ENCODE measurements at places on chromosomes 5 and 9.

GRCh38 chr9:110124439-110124838, 83.5 kb downstream of the C9orf152 start:
- no peak for DNase-seq

DNA sequence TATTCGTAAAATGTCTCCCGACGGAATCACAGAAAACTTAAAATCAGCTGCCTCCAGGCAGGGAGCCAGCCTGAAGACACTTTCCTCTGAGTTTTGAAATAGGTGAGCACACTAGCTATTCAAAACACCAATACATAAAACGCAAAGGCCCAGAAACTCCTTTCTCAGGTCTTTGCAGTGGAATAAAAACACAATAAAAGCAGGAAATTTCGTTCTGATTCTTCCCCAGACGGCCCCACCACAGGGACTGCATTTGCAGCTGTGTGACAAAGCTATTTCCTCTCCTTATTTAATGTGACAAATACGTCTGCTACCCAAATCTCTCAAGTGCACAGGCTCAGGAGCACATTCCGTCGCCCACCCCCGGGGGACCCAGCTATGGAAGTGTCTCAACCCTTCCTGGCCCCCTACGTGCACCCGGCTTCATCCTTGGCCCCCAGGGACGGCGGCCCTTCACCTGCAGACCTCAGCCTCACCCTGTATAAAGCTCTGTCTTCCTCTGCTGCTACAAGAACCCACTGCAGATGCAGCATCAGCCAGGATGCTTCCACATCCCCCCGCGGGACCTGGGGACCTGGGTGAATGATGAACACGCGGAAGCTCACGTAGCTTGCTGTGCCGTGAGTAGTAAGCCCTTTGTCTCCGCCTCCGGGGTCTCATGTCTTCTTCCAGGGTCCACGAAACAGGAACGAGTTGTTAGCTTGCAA, 24.9 kb downstream of the AHRR start:
- no peak for DNase-seq

- DNase-seq, result no peak
Observed at GRCh38 chr5:35785601-35786085, 71.0 kb upstream of the IL7R start.

DNA sequence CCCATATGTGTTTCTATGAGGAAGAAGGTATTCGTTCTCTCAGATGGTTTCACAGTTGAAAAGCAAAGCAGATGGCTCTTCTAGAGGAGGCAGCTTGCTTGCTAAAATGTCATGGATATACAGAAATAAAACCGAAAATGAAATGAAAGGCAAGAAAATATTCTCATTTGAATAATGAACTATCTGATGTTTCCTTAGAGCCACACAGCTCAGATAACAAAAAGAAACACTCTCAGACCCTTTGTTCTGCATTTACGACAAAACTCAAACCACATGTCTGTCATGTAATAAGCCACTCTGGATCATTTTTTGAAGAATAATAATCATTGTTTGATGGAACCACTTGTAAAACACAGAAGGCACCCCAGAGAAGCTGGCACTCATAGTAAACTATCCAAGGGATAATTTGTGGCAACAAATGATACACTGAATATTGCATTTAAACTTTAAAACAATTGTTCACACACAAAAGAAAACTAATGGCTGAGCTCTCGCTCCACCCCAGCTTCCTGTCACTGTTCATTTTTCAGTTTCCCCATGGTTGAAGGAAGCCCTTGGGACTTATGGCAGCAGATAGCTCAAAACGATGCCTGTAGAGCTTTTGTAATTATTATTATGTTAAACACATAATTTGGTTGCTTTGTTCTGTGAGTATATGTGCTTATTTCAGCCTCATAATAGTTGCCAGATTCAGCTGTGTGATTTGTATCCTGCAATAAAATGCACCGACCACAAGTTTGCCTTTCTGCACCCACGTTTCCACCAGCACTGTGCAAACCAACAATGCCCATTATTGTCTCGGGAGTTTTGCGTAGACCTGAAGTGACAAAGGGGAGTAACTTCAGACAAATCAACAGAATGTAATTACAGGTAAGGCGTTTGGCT, 256.0 kb downstream of the TMEM167A start:
- no peak for DNase-seq

GRCh38 chr5:167880420-167880819, 411.0 kb upstream of the WWC1 start:
- DNase-seq, result no peak

DNA sequence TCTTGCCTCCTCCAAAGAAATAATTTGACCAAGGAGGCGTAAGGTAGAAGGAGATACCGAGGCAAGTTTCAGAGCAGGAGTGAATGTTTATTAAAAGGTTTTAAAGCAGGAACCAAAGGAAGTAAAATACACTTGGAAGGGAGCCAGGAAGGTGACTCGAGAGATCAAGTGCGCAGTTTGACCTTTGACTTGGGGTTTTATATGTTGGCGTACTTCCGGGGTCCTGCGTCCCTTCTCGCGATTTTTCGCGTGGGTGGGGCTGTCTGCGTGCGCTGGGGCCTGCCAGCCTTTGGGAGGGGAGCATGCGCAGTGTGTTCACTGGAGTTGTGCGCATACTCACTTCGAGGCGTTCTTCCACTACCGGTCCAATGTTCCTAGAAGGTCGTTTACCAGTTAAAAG, 166.0 kb upstream of the IRX2 start:
- no peak for DNase-seq

GRCh38 chr9:96874947-96875460, 20.7 kb upstream of the ZNF782 start:
- DNase-seq, result no peak

GRCh38 chr5:74665816-74666215, 19.2 kb upstream of the HEXB start:
- DNase-seq, result no peak

GRCh38 chr5:53422539-53422938, 57.9 kb upstream of the FST start:
- DNase-seq, result no peak

DNA sequence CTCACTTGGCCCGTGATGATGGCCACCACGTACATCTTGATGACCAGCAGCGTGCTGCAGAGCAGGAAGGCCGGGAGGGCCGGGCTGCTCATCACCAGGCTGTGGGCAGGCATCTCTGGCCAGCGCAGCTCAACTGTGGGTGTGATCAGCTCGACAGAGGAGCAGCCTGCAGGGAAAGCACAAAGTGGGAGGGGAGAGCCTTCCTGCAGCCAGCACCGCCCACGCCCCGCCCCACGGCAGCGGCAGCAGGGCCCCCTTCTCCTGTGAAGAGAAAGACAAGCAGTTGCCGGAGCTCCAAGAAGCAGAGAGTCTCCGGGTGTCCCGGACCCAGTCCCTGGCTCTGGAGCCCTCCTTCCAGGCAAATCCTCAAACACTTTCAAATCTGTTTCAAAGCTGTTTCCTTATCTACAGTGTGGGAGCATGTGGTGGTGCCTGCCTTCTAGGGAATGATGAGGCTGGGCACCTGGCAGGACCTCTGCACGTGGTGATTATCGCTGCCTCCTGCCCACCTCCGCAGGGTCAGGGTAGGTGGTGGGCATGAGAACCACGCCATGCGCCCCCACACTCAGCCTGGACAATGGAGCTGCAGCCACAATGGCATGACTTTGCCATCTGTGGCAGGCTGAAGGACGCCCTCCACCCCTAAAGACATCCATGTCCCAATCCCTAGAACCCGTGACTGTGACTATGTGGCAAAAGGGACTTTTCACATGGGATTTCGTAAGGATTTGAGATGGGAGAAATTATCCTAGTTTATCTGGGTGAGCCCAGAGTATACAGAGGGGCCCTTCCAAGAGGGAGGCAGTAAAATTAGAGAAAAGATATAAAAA, at the start of gene PTGES:
Gene PTGES, minus strand, starts transcription at position 143 of the 830 bp plus-strand sequence. Its CDS starts 30 bp downstream, at position 113.
- peak; percentile 85 for DNase-seq

DNA sequence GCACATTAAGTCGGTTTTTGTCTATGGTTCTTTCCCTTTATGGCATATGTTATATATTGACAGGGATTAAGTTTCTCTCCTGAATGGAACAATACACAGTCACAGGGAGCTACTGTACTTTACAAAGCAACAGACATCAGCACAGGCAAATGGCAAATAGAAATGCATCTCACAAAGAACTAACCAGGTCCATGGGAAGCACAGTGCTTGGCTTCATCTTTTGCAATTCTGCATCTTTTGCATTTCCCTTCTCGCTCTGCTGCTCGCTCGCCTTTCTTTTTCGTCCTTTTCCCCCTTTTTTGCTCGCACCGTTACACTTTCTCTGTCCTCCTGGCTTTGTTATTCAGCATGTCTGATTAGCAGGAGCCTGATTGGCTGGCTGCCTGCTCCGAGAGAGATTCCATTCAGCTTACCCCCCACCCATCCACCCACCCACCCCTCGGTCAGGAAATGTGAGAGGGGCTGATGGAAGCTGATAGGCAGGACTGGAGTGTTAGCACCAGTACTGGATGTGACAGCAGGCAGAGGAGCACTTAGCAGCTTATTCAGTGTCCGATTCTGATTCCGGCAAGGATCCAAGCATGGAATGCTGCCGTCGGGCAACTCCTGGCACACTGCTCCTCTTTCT, at the start of gene ADAMTSL1:
Gene ADAMTSL1, plus strand, starts transcription at position 502 of the 628 bp plus-strand sequence. Its CDS starts 80 bp downstream, at position 582.
- DNase-seq, result peak; percentile 43

GRCh38 chr9:89357331-89358197, 39.3 kb downstream of the SECISBP2 start:
- DNase-seq, result no peak

GRCh38 chr9:124348363-124348762, 66.9 kb downstream of the PSMB7 start:
- no peak for DNase-seq

DNA sequence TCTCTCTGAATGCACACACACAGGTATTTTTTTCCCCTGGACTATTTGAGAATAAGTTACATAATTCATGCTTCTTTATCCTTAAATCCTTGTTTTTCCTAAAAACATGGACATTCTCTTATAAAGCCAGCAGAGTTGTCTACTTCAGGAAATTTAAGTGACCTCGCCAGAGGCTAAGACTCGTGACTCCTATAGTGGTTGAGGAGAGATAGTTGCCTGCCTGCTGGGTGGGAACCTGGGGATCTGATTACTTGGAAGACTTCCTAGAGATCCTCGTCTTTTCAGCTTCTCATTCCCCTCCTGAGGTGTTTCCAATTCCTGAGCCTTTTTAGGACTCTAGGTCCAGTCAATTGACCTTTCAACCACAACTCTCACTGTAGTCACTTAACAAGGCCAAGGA, 5.5 kb downstream of the SLC30A5 start:
- no peak for DNase-seq

GRCh38 chr9:91953718-91954117, 3.7 kb upstream of the ROR2 start:
- DNase-seq, result no peak

- no peak for DNase-seq
Observed at GRCh38 chr9:88775037-88775471, 216.2 kb upstream of the S1PR3 start.

DNA sequence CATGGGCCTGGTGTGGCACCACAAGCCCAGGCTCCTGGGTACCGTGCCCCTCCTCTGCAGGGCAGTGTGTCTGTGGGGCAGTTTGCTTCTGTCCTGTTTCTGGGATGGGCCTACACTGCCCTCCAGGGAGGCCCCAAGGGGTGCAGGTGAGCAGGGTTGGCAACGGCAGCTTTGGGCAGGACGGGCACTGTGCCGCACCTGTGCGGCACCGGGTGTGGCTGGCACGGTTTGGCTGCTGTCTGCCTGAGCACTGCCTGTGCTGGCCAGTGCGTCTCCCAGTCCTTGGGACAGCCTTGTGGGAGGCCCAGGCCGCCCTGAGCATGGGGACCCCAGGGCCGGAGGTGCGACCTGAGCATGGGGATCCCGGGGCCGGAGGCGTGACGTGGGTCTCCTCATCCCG, 37.2 kb downstream of the RXRA start:
- no peak for DNase-seq

DNA sequence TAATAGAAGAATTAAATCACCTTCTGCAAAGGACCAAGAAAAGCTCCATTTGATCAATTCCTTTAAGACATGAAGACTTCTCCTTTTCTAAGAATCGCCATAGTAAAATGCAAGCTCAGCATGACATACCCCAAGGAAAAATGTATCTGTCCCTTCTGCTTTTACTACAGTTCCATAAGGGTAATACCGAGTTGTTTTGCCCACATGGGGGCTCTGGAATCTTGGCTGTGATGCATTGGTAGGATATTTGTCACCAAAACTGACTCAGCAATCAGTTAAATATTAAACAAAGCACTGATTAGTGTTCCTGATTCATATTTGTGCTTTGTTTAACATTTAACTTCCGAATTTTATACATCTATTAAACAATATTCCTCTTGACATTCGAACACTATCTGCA, 24.3 kb upstream of the KCNIP1 start:
- DNase-seq, result no peak

DNA sequence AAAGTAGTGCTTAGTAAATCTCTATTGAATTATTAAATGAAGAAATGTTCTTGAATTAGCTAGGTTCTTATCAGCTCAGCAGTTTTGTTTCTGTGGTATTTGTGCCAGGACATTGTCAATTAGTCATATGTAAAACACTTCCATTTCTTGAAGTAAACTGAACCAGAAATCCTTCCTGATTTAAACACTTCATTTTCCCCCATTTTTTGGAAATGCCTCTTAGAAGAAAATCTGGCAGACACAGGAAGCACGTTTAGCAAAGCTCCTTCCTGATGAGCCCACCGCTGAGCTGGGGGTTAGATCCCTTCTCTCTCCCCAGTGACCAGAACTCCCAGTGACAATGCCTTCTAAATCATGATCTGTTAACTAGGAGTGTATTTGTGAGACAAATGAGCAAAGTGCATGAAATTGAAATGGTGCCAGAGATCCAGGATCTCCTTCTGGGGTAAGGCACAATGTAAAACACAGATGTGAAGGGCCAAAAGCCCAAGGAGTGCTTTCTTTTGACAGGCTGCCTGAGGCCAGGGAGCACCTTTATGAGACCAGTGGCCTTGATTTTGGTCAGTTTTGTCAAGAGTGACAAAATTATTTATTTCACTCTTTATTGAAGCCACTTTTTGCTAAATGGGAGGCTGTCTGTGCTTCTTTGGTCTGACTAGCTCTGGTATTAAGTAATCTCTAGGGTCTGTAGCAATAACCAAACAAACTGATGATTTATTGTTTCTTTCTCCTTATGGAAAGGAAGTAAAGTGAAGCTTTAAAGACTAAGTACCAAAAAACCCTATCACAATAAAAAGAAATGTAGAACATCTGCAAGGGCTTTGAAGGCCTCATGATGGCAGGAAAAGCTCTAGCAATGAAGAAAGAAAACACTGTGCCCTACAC, 25.5 kb upstream of the RUSC2 start:
- no peak for DNase-seq

DNA sequence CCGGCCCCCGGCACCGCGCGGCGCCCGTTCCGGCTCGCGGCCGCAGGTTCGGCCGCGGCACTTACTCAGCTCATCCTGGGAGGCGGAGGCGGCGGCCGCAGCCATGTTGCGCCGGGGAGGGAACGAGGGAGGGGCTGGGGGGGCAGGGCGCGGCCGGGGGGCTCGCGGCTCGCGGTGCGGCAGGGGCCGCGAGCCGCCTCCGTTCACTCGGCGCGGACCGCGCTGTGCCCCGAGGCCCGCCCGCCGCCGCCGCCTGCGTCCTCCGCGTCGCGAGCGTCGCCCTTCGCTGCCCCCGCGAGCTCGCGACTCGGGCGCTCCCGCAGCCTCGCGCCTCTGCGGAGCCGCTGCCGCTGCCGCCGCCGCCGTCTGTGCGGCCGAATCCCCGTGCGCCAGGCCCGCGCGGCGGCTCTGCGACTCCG, 735 bp downstream of the ECPAS start:
- peak; percentile 65 for DNase-seq

- peak; percentile 54 for DNase-seq
Observed at GRCh38 chr5:179345433-179346321, at the start of gene ADAMTS2. TSS of gene ADAMTS2 (minus strand) at chr5:179345461. CDS start at chr5:179345328, 133 bp downstream.

GRCh38 chr5:6378766-6379103, 388 bp upstream of the MED10 start:
- DNase-seq, result no peak

All from BE2C (cell line).